ENCODE measurements at places on chromosomes 16 and 17.
A peak's percentile ranks its signal among the peaks of the same experiment; 100 is the strongest.

GRCh38 chr16:21228361-21228872, 5.1 kb upstream of the ANKS4B start:
- H3K4me1 ChIP-seq = no peaks in the 10 kb centered on the region
- no peak overlapping the region for H3K27ac ChIP-seq
- H3K27me3 ChIP-seq = no peaks in the 10 kb centered on the region
- no peak for DNase-seq
- H3K4me3 ChIP-seq = no peak overlapping the region
- no peaks in the 10 kb centered on the region for H3K36me3 ChIP-seq

DNA sequence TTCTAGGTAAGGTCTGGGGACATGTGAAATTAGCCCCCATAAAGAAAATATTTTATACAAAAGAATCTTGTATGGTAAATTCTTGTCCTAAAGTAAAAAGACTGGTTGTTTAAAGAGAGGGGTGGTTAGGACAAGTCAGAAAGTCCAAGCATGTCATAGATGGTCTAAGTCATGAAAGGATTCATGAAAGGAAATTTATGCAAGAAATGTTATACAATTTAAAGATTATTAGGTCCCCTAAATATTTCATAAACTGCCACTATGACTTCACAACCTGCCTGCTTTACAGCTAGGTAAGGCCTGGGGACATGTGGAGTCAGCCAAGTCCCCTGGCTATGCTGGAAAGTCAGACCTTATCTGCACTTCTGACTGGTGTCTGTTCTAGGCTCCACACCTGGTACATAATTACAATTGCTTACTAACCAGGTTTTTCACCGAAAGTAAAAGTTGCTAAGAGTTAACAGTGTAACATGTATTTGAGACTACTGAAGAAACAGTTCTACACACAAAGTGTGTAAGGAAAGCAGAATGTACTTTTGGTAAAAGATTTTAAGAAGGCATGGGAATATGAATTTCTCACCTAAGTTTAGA, 17.0 kb downstream of the N4BP1 start:
- H3K4me3 ChIP-seq = no peak overlapping the region
- H3K4me1 ChIP-seq = peaks cover 41% of the 10 kb centered on the region
- no peaks in the 10 kb centered on the region for H3K27me3 ChIP-seq
- H3K36me3 ChIP-seq = no peaks in the 10 kb centered on the region
- H3K27ac ChIP-seq = no peak overlapping the region

DNA sequence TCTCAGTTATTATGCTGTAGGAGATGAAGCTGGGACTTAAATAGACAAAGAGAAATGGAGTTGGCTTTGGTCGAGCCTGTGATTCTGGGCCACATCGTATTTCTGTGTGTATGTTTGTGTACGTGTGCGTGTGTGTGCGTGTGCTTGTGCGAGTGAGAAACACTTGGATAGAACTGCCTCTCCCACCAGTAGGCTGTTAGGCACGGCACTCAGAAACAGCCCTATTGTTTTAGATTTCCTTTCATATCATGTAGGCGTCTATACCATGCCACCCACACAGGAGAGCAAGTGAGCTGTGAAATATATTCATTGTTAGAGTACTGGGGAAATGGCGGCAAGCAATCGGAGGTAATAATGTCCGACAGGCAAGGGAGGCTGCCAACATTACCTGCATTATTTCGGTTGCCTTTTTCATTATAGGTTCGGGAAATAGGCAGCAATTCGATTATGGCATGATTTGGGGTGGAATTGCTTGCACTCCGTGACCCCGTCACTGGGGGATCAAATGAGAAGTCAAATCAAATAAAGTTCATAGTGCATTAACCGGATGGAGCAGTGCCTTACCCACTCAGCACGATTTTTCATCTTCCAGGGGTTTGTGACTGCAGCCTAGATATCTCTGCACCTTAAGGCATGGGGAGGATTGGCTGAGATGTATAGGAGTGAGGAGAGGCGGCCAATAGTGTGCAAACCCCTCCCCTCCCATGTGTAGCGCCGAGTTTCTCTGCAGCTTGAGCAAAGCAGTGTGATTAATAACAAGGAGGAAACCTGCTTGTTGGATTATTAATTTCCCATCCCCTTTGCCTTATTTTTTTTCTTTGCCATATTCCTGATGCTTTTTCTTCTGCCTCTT, 89.6 kb downstream of the RBFOX1 start:
- H3K27me3 ChIP-seq = no peaks in the 10 kb centered on the region
- no peaks in the 10 kb centered on the region for H3K36me3 ChIP-seq
- no peaks in the 10 kb centered on the region for H3K4me1 ChIP-seq
- no peak overlapping the region for H3K4me3 ChIP-seq
- no peak overlapping the region for H3K27ac ChIP-seq

GRCh38 chr16:73006026-73006425, 41.9 kb downstream of the ZFHX3 start:
- no peak for DNase-seq
- H3K36me3 ChIP-seq = no peaks in the 10 kb centered on the region
- no peaks in the 10 kb centered on the region for H3K4me1 ChIP-seq
- H3K4me3 ChIP-seq = no peak overlapping the region

GRCh38 chr16:62977876-62978275, 941.6 kb upstream of the CDH8 start:
- no peaks in the 10 kb centered on the region for H3K36me3 ChIP-seq
- no peak overlapping the region for H3K4me3 ChIP-seq
- no peaks in the 10 kb centered on the region for H3K4me1 ChIP-seq
- no peak overlapping the region for H3K27ac ChIP-seq
- no peak for DNase-seq
- no peaks in the 10 kb centered on the region for H3K27me3 ChIP-seq

DNA sequence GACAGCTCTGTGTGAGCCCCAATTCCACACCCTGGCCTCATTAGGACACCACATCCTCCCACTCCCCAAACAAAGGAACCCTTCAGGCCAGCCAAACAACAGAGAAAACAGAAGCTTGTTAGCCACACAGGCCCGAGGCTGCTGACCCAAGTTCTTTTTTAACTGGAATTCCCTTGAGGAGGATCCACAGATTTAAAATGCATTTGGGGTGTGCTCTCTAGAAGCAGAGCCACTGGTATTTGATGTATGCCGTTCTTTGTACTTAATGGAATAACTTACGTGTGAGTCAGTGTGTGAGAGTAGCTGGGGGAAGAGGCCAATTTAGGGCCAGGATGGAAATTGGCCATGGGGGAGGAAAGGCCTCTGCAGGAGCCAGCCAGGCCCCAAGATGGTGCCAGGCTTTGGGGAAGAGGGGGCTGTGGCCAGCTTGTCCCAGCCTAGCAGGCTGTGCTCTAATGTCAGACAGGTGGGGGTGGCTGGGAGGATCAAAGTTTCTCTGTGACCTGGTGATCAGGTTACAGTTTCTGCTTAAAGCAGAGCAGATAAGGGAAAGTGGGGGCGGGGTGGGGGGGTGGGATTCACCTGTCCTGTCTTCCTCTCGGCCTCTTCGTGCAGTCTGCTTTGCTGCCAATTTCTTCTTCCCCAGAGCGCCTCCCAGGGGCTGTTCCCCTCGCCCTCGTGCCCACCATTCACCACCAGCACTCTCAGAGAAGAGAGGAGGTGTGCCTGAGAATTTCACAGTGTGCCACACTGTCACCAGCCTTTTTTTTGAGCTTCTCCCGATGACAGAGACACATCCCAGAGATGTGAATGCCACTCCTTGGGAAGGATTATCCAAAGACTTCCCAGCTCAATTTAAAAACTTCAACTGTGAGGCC, 50.8 kb downstream of the TOM1L2 start:
- H3K27me3 ChIP-seq = no peaks in the 10 kb centered on the region
- no peaks in the 10 kb centered on the region for H3K4me1 ChIP-seq
- no peaks in the 10 kb centered on the region for H3K36me3 ChIP-seq
- no peak overlapping the region for H3K4me3 ChIP-seq

GRCh38 chr17:63716426-63716825, 16.5 kb upstream of the LIMD2 start:
- no peaks in the 10 kb centered on the region for H3K27me3 ChIP-seq
- no peak overlapping the region for H3K27ac ChIP-seq
- DNase-seq = no peak
- H3K4me3 ChIP-seq = no peak overlapping the region

DNA sequence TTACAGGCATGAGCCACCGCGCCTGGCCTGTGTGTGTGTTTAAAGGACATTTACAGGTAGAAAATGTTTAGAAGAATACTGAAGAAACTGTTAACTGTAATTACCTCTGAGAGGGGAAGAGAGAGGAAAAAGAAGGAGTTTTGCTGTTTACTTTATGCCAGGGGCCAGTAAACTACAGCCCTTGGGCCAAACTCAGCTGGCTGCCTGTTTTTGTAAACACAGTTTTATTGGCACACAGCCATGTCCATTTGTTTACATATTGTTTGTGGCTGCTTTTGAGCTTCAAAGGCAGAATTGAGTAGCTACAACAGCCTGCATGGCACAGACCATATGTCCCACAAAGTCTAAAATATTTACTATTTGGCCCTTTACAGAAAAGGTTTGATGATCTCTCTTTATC, 76.4 kb downstream of the GPR139 start:
- H3K4me3 ChIP-seq = no peak overlapping the region
- no peak for DNase-seq
- no peaks in the 10 kb centered on the region for H3K27me3 ChIP-seq

DNA sequence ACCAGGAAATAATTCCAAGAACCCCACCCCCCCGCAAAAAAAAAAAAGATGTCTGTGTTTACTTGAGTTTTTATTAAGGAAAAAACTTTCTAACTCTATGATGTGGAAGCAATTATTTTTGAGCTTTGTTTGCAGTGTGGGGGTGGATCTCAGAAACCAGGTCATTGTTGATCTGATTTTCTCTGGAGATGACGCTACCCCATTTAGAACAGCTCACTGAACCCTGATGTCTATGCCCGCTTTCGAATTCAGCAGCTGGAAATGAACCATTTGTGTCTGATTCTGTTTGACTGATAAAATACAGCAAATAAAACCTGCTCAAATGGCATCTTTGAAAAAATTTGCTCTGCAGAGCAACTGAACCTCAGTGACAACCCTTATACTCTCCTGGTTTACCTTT, 368.6 kb downstream of the GRIN2A start:
- DNase-seq = no peak
- no peaks in the 10 kb centered on the region for H3K36me3 ChIP-seq
- no peaks in the 10 kb centered on the region for H3K4me1 ChIP-seq
- no peaks in the 10 kb centered on the region for H3K27me3 ChIP-seq
- no peak overlapping the region for H3K27ac ChIP-seq

- no peaks in the 10 kb centered on the region for H3K36me3 ChIP-seq
- no peaks in the 10 kb centered on the region for H3K4me1 ChIP-seq
- H3K27ac ChIP-seq = no peak overlapping the region
- H3K27me3 ChIP-seq = peaks cover 3% of the 10 kb centered on the region
Measured at GRCh38 chr16:75193265-75193650, 13.7 kb downstream of the CTRB2 start.

- H3K4me3 ChIP-seq = peak overlapping the region; percentile 5
- H3K27ac ChIP-seq = peak overlapping the region; percentile 58
- H3K4me1 ChIP-seq = peaks cover 92% of the 10 kb centered on the region
- H3K36me3 ChIP-seq = peaks cover 47% of the 10 kb centered on the region
- DNase-seq = peak; percentile 89
- no peaks in the 10 kb centered on the region for H3K27me3 ChIP-seq
Measured at GRCh38 chr16:57023541-57024249, 34.3 kb downstream of the NLRC5 start.

GRCh38 chr16:86664522-86665318, 86.4 kb downstream of the FOXL1 start:
- H3K4me3 ChIP-seq = no peak overlapping the region
- peak; percentile 1 for DNase-seq
- no peaks in the 10 kb centered on the region for H3K36me3 ChIP-seq
- no peak overlapping the region for H3K27ac ChIP-seq
- no peaks in the 10 kb centered on the region for H3K27me3 ChIP-seq

- no peaks in the 10 kb centered on the region for H3K36me3 ChIP-seq
- no peak overlapping the region for H3K4me3 ChIP-seq
- no peak overlapping the region for H3K27ac ChIP-seq
- no peaks in the 10 kb centered on the region for H3K27me3 ChIP-seq
- no peak for DNase-seq
Measured at GRCh38 chr17:34615326-34615725, 35.9 kb downstream of the TMEM132E start.

GRCh38 chr17:21035406-21035805, 7.4 kb downstream of the USP22 start:
- H3K36me3 ChIP-seq = no peaks in the 10 kb centered on the region
- H3K4me3 ChIP-seq = no peak overlapping the region
- no peak for DNase-seq
- peak overlapping the region; percentile 49 for H3K27ac ChIP-seq
- peaks cover 88% of the 10 kb centered on the region for H3K4me1 ChIP-seq

DNA sequence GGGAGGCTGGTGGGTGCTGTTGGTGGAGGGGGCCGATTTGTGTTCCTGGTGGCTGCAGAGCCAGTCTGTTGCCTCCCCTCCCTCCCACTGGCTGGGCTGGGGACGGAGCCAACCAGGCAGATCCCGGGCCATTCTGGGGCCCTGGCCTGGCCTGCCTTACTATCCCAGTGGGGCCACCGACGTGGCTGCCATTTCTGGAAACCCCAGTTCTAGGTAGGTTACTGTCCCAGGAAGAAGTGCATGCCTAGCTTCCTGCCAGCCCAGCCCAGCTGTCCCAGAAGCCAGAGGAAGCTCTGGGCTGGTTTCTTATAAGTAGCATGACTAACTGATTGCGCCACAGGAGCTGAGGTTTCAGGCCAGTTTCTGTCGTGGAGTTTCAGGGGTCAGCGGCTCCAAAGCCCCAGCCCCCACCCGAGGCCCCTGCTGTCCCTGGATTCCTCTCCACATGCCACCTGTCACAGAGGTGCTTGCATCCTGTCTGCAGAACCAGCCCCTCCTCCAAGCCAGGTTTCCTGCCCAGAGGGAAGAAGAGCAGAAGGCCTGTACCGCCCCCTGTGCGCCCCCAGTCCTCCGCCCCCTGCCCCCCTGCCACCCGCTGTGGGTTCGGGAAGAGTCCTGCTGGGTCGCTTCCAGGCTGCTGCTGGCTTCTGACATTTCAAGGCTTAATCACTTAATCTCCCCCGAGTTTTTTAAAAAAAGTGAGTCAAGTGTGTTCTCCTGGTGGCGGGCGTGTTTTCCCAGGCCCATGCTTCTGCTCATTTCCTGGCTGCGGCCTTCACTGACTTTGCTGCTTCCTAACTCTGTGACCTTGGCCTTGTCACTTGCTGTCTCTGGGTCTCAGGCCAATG, 13.2 kb downstream of the IL4R start:
- H3K27ac ChIP-seq = peak overlapping the region; percentile 34
- peaks cover 10% of the 10 kb centered on the region for H3K36me3 ChIP-seq
- no peak for DNase-seq
- H3K4me3 ChIP-seq = no peak overlapping the region

- no peak overlapping the region for H3K27ac ChIP-seq
- H3K4me1 ChIP-seq = no peaks in the 10 kb centered on the region
- DNase-seq = no peak
- H3K27me3 ChIP-seq = peaks cover 3% of the 10 kb centered on the region
- no peaks in the 10 kb centered on the region for H3K36me3 ChIP-seq
- H3K4me3 ChIP-seq = no peak overlapping the region
Measured at GRCh38 chr16:85173146-85173980, 61.1 kb upstream of the CIBAR2 start.

- no peak for DNase-seq
- H3K27ac ChIP-seq = no peak overlapping the region
- H3K4me3 ChIP-seq = no peak overlapping the region
- no peaks in the 10 kb centered on the region for H3K4me1 ChIP-seq
- H3K36me3 ChIP-seq = no peaks in the 10 kb centered on the region
Measured at GRCh38 chr17:31807846-31808245, 51.2 kb downstream of the COPRS start.

Measured in CD4-positive, alpha-beta memory T cell (primary cell).